NCI-H1930 (cell line): ENCODE measurements at places on chromosomes 3 and 15.

- DNase-seq, result no peak
Observed at GRCh38 chr3:124336067-124336656, 344.2 kb upstream of the ROPN1 start.

DNA sequence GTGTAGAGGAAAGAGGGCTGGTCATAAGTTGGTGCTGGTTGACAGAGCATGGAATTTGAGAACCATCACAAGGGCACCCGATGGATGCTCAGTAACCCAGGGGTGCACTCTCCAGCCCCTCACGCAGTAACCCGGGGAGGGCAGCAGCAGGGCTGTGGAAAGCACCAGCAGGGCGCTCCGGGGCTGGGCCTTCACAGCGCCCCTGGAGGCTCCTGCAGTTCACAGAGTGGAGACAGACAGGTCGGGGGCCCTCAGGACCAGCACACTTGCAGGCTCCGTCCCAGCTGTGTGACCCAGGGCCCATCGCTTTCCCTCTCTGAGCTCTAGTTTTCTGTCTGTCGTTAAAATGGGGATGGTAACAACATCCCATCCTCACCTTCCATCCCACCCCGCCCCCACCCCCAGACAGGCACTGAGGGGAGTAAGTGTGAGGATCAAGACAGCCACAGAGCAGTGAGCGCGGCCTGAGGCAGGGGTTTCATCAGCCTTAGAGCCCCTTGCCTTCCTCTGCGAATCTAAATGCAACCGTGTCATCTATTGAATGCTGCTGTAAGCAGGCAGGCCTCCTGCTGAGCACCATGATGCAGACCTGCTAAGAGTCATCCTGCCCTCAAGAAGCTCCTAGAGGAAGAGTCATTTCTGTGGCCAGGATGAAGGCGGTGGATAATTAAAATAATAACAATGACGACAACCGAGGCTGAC, 90.2 kb upstream of the LINGO1 start:
- no peak for DNase-seq

GRCh38 chr15:70092464-70093027, 5.2 kb downstream of the TLE3 start:
- DNase-seq, result no peak

DNA sequence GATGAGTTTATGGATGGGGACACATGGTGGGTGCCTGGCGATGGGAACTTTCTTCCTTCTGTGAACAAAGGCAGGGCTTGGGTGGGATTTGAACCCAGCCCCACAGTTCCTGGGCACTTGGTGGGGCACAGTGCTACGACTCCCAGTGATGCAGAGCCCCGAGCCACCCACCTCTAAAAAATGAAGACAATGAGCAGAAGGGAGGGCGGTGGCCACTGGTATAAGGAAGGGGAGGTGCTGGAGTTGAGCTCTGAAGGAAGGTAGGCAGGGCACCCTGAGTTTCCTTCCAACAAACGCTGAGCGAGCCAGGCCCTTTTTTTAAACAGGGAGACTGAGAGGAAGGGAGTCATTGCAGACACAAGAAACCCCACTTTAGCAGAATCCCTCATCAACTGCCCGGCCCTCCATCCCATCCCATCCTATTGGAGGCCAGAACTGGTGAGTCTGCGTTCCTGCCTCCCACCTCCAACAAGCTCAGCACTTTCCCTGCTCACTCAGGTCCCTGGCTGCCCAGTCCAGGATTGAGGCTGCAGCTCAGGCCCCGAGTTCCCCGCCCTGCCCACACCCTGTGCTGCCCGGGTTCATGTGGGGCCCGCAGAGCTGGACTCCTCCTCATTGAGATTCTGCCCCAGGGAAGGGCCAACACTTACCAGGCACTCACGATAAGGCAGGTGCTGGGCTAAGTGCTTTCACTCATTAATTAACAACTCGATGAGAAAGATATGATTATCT, 57.3 kb downstream of the LINGO1 start:
- no peak for DNase-seq

DNA sequence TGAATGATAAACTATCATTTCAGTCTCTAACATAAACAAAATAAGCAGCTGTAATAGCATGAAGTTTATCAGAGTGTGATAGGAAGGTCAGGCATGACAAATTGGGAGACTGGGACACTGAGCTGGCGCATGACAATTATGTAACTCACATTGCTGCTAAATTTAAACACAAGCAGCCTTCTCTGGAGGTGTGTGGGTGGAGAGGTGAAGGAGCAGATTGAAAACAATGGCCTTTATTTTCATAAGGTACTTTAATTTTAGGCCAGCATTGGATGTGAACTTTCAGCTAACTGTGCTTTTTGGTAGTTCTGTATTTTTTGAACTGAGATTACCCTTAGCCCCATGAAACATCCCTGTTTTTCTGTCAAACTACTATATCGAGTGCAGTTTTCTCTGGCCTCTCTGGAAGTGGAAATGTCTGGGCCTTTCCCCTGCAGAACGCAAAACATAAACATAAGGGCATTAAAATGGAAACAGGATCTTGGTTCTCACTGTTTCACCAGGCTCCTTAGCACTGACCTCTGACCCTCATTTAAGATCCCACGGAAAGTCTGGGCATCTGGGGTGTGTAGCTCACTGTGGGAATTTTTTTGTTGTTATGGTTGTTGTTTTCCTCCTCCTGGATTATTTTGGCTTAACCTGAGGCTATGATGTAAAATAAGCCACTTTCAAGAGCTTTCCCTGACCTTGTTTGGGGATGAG, 160.1 kb upstream of the DPH6 start:
- no peak for DNase-seq

- no peak for DNase-seq
Observed at GRCh38 chr3:136404056-136404455, 153.9 kb downstream of the PCCB start.
